ENCODE measurements at places on chromosomes 7 and 10.

- no peak for DNase-seq
Measured at GRCh38 chr7:112481833-112482670, 1.3 kb downstream of the LSMEM1 start.

DNA sequence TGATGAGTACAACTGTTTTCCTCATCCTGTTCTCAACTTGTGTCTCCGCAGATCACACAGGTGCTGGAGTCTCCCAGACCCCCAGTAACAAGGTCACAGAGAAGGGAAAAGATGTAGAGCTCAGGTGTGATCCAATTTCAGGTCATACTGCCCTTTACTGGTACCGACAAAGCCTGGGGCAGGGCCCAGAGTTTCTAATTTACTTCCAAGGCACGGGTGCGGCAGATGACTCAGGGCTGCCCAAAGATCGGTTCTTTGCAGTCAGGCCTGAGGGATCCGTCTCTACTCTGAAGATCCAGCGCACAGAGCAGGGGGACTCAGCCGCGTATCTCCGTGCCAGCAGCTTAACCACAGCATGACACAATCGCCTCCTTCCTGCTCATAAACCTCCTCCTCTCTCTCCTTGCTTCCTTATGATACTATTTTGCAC is 126.7 kb upstream of the PRSS58 start:
- DNase-seq = no peak

GRCh38 chr10:78535716-78536218 is 502.1 kb downstream of the RPS24 start:
- DNase-seq = no peak

DNA sequence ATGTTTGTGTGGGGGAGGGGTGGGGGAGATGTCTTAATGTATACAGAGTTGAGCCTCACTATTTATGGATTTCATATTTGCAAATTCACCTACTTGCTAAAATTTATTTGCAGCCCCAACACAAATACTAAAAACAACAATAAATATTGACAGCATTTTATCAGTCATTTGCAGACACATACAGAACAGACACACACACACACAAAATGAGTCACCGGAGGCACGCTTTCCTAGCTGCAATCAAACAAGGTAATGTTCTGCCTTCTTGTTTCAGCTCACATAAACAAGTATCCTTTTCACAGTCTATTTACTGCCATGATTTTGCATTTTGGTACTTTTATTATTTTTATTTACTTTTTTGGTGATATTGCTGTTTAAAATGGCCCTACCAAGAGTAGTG is 88.5 kb downstream of the IPMK start:
- no peak for DNase-seq

GRCh38 chr10:99805190-99805589 is 22.8 kb downstream of the ABCC2 start:
- DNase-seq = no peak

DNA sequence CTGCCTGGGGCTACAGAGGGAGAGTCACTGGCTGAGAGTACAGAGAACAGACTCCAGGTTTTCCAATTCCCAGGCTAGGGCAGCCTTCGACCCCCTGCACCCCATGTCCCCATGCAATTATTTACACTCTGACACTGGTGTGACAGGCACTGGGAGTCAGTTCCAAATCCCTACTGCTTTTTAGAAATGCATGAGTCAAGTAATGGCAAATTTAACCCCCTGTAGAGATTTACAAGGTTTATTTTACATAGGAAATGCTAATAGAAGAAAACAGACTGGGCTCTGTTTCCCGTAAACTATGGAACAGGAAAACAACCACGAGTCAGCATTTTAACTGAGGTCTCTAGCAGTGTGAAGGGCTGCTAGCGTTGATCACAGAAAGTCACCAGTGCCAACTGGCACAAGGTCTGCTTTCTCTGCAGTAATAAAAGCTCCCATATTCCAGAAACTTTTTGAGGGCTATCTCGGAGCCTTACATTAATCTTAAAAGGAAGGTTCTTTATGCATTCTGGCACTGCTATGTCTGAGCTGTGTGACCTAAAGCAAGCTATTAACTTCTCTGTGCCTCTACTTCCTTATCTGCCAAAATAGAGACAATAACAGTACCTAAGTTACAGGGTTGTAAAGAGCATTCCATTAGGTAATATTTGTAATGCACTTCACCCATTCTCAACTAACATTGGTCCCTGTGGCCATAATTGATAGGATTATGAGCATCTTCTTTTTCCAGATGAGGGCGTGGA is 28.2 kb downstream of the NOD1 start:
- no peak for DNase-seq

GRCh38 chr10:49465736-49466135 is 69.8 kb upstream of the DRGX start:
- no peak for DNase-seq

DNA sequence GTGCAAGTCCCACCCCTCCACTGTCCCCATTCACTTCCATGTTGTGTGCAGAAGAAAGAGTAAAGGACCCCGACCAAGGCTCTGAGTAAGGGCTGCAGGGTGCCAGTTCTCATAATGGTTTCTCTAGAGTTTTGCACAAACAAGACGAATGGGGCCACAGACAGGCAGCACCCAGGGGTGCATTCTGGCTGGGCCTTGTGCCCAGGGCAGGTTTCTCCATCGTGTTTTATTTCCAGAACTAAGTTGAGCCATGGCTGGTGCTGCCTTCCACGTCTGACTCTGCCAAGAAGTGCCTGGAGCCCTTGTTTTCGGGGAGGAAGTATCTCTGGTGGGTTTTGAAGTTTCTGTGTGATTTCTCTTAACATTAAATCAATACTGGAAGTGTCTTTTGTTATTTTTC is 95.0 kb upstream of the SDK1 start:
- no peak for DNase-seq

DNA sequence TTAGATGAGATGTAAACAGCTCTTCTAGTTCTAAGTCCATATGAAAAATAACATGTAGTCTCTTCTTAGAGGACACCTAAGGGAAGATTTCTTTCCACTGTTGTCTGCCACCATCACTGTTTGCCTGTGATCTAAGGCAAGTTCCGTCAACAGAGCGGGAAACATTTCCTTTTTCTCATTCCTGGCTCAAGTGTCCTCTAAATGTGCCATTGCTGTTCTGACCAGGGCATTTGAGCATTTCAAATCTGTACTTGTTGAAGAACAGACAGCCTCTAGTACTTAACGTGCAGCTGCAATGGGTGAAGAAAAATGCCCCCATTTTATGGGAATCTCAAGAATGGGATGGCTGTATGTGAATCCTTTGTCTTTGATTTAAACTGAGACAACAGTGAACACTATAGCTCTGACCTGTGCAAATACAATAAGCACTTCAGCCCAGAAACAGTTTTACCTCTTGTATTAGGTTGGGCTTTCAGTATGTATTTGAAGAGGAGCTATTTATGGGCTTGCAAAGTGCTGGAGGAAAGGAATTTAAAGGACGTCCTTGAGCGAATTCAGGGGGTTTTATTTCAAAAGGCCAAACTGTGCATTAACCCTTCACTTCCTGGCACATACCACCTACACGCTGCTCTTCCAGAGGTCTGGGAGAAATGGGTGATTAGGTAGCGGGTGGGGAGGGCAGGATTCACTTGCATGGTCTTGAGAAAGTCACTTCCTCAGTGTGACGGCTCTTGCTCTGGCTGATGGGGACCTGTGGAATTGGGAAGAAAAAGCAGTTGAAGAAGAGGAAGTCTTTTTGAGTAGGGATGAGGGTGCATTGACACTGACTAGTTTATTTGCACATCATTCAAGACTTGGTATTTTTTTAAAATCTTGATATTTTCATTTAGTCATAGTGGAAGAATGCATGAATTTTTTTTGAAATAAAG is 66.1 kb downstream of the THNSL1 start:
- no peak for DNase-seq

DNA sequence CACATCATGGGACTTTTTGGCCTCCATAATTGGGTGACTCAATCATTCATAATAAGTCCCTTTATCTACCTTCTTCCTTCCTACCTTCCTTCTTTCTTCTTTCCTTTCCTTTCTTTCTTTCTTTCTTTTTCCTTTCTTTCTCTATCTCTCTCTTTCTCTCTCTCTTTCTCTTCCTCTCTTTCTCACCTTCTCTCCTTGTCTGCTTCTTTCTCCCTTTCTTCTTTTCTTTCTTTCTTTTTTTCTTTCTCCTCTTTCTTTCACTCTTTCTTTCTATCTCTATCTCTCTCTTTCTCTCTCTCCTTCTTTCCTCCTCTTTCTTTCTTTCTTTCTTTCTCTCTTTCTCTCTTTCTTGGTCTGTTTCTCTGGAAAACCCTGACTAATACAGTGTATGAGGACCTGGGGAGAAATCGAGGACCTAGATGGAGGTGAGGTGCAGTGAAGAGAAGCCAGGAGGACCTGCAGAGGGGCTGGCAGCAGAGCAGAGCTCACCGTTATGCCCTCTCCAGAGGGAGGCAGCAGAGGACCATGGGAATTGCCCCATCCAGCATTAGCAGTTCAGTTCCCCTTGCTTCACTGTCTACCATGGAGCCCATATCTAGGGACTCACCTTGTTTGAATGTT is 52.7 kb upstream of the BTRC start:
- DNase-seq = no peak

GRCh38 chr10:124536496-124537050 is 75.0 kb downstream of the LHPP start:
- no peak for DNase-seq

DNA sequence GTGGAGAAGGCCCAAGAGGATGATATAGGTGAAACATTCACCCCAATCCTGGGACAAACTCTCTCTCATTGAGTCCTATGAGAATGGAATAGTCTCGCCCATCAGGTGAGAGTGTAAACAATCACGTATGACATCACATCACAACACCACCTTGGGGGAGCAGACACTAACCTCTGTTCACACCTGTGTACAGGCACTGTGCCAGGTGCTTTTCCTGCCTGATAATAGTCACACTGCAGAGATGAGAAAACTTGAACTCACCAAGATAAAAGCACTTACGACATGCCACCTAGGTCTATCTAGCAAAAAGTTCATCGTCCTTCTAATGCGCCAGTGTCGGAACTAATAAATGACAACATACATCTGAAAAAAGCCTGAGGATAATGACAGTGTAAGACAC is 187.8 kb downstream of the FAM107B start:
- no peak for DNase-seq

GRCh38 chr10:31768467-31768866 is 160.2 kb downstream of the ARHGAP12 start:
- no peak for DNase-seq

DNA sequence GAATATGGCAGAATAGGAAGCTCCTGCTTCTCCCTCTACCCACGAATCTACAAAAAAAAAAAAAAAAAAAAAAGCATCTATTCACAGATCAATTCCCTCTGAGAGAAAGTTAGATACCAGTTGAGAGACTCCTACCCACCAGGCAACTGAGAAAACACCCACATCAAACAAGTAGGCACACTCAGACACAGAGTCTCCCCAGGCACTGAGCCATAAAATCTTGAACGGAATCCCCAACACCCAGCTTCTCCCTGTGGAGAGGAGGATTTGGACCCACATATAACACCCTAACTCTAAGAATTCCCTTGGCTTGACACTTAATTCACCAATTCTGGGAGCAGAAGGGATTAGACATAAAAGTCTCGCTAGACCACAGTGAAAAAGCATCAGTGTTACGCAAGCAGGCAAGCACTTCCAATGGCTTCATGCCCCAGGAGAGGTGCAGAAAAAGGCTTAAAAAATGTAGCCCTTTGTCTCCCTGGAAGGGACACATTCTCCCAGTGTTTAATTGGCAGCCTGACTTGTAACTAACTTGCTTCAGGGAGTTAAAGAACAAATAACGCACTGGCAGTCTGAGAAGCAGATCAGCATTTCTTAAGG is 192.2 kb downstream of the ELAPOR2 start:
- no peak for DNase-seq

- no peak for DNase-seq
Measured at GRCh38 chr7:140242057-140243031, 65.6 kb upstream of the KDM7A start.

GRCh38 chr7:90706072-90706716 is 110.1 kb downstream of the CDK14 start:
- no peak for DNase-seq

- DNase-seq = no peak
Measured at GRCh38 chr10:408236-408635, 273.0 kb downstream of the ZMYND11 start.
